ENCODE measurements at places on chromosomes 7 and 10.

DNA sequence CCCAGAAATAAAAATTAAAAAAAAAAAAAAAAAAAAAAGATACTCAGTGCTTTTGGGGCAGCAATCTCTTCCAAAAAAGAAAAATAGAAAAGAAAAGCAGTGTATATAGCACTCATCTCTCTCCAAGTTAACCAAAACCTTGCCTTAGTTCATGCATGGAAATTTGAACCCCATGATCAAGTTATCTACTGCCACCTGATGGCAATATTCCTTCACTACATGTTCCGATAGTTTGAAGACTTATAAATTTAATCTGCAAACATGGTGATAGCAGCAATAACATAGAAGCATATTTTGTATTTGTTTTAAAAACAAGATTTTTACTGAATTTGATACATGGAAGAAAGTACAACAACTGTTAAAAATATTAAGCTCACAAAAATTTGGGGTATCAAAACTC is 48.6 kb upstream of the SLIT1 start:
- DNase-seq = peak; percentile 63

DNA sequence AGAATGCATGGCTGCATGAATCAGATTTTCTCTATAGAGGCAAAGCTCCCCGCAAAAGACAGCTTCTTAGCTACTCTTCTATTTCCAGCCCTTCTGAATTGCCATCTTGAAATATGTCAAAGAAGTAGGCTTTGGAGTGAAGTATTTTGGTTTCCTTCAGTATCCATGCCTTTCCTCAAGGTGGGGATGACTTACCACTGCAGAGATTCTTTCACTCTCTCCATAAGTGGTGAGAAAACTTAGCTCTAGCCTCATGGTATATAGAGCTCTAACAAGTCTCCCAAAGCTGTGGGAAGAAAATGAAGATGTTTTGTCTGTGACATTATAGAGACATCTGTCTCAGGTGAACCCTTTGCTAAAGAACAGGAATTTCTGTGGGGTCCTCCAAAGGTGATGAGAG is 89.6 kb upstream of the ITGB1 start:
- no peak for DNase-seq

DNA sequence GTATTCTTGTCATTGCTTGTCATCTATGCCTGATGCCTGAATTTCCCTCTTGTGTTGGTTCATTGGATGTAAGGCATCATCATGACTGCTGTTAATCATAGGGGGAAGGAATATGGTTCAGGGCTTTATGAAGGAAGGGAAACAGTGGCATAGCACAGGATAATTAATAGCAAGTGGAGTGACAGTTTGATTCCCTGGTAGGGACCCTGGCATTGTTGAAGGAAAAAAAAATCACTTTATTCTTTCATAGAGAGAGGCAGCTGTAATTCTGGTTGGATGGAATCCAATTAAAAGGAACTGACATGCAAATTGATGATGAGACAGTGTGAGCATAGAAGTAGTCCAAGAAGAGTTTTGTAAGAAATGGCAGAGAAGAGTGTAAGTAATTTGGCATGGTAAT is 121.4 kb downstream of the AUTS2 start:
- no peak for DNase-seq

DNA sequence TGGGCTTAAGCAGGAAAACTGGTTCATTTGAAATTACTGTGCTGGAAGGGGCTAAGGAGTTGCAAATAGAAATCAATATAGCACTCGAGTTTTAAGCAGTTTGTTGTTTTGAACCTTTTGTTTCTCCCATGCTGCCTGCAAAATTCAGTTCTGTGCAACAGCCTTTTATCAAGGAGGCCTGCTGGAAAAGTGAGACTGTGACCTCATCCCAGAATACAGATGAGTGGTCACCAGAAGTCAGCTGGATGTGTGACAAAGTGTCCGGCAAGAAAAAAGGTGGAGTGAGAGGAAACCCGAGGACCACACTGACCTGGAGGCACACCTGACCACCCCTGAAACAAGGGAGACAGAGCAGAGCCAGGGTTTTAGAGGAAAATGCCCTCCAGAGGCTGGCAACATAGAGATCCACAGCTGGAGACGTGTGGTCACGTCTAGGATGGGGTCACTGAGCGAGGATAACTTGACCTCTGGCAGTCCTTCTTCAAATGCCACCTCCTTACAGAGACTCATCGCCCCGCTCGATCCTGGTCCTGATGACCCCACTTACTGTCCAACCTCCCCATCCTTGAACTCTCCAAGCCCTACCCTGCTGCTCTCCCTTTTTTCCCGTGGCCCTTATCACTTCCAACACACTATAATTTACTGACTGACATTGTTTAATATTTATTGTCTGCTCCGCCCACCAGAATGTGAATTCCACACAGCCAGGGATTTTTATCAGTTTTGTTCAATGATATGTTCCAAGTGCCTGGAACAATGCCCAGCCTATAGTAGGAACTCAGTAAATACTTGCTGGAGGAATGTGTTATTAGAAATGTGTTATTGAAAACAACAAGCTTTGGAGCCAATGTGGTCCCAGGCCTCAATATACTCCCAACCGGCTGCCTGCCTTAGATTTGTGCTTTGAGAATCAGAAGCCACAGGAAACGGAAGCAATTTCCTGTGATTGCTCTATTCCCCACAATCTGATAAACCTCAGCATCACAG is 243.8 kb downstream of the GLI3 start:
- no peak for DNase-seq

DNA sequence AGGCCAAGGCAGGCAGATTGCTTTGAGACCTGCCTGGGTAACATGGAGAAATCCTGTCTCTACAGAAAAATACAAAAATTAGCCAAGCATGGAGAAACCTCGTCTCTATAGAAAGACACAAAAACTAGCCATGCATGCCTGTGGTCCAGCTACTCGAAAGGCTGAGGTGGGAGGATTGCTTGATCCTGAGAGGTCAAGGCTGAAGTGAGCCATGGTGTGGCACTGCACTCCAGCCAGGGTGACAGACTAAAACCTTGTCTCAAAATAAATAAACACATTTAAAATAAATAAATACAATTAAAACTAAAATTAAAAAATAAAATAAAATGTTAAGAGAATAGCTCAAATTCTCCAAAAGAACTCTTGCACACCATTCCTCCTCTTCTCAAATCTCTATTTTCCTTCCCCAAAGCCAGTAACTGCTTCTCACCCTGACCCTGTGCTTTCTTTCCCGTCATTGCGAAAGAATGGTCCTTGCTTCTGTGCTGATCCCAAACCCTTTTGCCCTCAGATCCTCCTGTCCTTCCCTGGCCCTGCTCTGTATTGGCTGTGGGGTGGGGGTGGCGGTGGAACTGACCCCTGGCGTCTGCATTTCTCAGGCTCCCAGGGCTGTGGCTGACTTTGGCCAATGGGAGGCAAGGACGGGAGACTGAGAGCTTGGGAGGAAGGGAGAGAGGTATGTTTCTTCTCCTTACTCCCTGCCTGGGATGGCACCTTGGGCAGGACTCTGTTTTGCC is 12.4 kb downstream of the SRGN start:
- no peak for DNase-seq

- peak; percentile 57 for DNase-seq
Observed at GRCh38 chr7:23467291-23467805, 2.9 kb downstream of the IGF2BP3 start.

- no peak for DNase-seq
Observed at GRCh38 chr7:138900035-138900828, 81.0 kb downstream of the KIAA1549 start.

DNA sequence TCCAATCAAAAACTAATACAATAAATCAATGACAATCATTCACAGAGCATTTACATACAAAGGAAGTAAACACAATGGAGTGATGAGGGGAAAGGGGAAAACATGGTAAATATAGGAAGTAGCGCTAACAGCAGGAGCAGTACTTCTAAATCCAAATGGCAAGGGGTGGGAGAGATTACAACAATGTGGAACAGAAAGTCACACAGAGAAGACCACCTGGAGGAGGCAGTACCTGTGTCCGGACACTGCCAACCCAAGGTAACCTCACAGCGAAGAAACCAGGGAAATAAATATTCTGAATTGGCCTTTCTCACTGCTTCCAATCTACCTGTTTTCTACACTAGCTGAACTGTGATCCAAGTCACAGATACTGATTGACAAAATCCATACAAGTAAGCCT is 58.2 kb downstream of the ABI1 start:
- no peak for DNase-seq

DNA sequence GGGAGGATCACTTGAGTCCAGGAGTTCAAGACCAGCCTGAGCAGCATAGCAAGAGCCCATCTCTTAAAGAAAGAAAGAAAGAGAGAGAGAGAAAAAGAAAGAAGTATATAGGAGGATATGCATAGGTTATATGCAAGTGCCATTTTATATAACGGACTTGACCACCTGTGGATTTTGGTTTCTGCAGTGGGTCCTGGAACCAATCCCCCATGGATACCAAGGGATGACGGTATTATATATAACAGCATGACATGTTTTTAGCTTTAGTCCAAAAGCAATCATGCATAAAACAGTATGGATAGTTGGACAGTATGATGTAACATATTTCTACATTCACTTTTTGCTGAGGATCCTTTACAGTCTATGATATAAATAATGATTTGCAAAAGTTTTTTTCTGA is 45.3 kb downstream of the DLD start:
- DNase-seq = no peak

GRCh38 chr10:71223347-71224058 is 11.1 kb downstream of the UNC5B start:
- no peak for DNase-seq

DNA sequence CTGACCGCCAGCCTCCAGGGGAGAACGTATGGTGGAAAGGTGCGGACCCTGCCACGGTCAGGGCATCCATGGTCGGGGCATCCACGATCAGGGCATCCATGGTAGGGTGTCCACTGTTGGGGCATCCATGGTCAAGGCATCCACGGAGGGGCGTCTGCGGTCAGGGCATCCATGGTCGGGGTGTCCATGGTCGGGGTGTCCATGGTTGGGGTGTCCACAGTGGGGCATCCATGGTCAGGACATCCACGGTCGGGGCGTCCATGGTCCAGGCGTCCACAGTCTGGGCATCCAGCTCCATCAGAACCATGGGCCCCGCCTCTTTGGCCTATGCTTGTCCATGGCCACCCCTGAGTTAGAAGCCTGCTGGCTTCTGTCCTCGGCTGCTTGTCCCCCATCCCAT is 148.1 kb downstream of the ADARB2 start:
- no peak for DNase-seq

GRCh38 chr10:34319197-34319846 is 495.8 kb downstream of the PARD3 start:
- peak; percentile 6 for DNase-seq

- DNase-seq = no peak
Observed at GRCh38 chr10:15385552-15386455, 14.7 kb upstream of the FAM171A1 start.

DNA sequence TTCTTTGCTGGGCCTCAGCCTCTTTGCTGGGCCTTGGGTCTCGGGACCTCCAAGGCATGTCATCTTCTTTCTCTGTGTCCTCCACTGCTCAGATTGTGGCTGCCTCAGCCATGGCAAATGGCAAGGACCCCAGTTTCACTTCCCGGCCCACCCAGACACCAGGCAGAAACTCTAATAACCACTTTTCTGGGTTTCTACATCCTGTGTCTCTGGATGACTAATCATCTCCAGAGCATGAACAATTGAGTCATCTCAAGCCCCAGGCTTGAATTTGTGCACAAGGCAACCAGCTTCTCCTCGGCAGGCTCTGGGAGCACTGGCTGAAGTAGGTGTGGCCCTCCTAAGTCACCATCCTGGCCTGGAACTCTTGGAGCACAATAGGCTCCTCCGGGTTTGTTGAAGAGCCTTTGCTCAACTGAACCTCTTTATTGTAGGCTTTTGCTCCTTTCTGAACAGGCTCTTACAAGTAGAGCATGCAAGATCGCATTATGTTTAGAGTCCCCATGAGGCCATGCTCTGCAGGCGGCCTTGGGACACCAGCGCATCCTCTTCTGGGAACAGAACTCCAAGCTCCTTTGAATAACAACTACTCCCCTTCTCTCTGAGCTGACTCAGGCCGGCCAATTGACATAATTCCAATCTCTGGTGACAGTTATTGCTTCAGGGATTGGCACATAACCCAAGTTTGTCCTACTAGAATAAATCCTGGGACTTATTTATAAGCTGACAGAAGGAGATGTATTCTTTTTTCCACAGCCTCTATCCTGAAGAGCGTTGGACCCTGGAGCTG is 218.1 kb downstream of the WDR11 start:
- no peak for DNase-seq

GRCh38 chr10:23525406-23525805 is 86.5 kb downstream of the OTUD1 start:
- no peak for DNase-seq

- DNase-seq = no peak
Observed at GRCh38 chr10:80515941-80516340, 21.8 kb upstream of the SH2D4B start.

GRCh38 chr10:71746344-71747037 is 26.8 kb downstream of the VSIR start:
- DNase-seq = peak; percentile 94

DNA sequence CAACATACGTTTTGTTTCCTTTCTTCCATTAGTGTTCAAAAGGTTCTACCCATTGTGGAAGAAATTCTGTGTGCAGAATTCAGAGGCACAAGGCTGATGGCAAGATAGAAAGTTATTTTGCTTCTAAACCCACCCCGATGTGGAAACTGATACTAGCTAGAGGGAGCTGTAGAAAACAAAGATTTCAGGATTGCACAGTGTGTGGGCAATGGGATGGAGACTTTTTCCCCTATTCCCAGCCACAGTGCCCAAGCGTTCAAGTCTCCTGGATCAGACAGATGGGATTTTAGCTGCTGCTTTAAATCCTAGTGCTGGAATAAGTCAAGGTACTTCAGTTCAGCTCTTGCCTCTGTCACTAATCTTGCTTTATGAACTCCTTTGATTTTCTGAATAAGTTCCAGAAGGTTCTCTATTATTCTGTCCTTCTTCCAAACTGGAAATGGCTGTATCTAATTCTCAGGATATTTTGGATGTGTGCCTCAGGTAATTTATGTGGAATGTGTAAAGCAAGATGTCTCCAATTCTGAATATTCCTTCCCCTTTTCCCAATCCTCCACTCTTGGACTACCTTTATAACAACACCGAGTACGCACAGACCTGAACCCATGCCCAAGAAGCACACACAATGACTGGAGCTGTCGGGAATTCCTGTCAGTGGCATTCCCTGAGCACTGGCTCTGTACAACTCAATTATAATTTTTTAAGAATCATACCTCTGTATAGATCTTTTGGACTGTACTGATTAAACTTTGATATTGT is 473.0 kb downstream of the PLXDC2 start:
- no peak for DNase-seq

GRCh38 chr7:32539919-32540531 is 44.7 kb downstream of the AVL9 start:
- DNase-seq = peak; percentile 30

Measured in erythroblast (primary cell).